ENCODE measurements at places on chromosomes 13 and 19. TPM values are rescaled to one million over a fixed set of nuclear protein-coding genes. Genes with fewer than 3 reads are reported as not detected.

The KLF5 gene
- total RNA-seq = 1.8 TPM

The BEST2 gene
- total RNA-seq = not detected

GRCh38 chr13:39900106-39900750 lies 244.8 kb downstream of the COG6 start:
- DNase-seq = no peak

GRCh38 chr19:53871454-53871853 lies 3.8 kb downstream of the MYADM start:
- peak; percentile 43 for DNase-seq

DNA sequence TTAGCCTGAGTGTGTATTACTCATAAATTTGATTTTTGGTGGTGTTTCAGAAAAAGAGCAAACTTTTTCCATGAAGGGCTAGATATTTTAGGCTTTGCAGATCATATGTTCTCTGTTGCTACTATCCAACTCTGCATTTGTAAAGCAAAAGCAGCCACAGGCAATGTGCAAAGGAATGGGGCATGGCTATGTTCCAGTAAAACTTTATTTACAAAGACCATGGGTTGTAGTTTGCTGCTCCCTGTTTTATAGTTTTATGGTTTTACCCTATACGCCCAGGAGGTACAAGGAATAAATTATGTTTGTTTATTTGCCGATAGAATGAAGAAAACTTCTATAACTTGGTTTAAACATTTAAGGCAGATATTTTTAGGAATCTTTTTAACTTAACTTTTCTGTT lies 23.6 kb downstream of the IFT88 start:
- no peak for DNase-seq

GRCh38 chr13:29943686-29944085 lies 93.3 kb upstream of the UBL3 start:
- no peak for DNase-seq

DNA sequence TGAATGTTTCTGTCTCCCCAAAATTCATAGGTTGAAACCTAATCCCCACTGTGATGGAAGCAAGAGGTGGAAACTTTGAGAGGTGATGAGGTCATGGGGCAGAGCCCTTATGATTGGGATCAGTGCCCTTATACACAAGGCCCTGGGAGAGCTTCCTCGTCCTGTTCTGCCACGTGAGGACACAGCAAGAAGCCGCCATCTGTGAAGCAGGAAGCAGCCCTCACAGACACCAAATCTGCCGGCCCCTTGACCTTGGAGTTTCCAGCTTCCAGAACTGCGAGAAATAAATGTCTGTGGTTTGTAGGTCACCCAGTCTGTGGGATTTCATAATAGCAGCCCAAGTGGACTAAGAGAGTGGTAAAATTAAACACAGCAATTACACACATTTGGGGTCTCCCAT lies 737.4 kb downstream of the UQCRFS1 start:
- DNase-seq = no peak

DNA sequence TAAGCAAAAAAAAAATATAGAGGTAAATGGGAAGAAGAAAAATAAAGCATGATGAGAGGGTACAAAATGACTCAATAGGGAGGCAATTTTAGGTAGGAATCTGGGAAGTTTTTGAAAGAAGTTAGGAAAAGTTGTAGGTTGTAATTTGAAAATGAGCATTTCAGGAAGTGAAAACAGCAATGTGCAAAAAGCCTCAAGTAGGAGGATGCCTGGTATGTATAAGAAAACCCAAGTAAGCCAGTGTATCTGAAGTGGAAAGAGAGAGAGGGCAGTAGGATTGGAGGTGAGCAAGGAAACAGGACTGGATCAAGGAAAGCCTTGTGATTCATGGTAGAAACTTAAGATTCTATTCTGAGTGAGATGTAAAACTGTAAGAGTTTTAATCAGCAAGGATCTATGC lies 121.6 kb upstream of the SPRY2 start:
- no peak for DNase-seq

DNA sequence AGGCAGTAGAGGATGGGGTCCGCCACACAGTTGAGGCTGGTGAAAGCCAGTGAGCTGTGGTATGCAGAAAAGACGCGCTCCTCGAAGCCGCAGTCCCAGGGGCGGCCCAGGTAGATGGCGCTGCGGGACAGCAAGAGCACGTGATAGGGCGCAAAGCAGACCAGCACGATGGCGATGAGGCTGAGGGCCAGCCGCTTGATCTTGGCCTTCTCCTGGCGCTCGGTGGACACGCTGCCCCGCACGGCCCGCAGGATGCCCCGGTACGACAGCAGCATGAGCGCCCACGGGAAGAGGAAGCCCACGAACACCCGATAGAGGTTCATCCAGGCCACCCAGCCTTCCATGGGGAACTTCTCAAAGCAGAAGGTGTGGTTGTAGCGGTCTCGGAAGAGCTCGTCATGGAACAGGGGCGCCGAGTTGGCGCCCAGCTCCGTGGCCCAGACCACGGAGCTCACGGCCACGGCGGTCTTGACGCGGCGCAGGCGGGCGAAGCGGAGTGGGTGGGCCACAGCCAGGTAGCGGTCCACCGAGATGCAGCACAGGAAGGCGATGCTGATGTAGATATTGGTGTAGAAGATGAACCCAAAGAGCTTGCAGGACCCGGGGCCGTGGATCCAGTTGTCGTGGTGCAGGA lies 6.5 kb upstream of the OPA3 start:
- no peak for DNase-seq

DNA sequence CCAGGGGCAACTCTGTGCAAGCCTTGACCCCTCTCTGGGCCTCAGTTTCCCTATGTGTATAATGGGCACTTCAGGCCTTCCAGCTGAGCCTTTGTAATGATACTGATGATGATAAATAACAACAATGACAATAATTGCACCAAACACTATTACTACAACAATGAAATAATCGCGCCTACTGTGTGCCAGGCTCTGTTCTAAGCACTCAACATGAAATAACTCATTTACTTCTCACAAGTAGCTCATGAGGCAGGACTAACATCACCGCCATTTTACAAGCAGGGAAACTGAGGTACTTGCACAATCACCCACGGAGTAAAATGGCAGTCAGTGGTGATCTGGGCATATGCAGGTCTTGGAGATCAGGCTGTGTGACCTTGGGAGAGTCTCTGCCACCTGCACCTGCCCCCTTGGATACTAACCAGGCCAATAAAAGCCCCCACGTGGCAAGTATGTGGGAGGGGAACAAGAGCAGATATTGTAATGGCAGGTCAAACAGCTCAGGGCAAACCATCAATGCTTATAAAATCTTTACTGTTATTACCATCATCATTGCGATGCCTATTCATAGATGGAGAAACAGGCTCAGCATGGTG lies 540 bp upstream of the ANGPTL8 start:
- DNase-seq = no peak

GRCh38 chr19:7831452-7831851 lies 1.4 kb downstream of the EVI5L start:
- DNase-seq = no peak

- DNase-seq = no peak
Measured at GRCh38 chr13:92530364-92530763, 696.2 kb upstream of the GPC6 start.

GRCh38 chr19:45121827-45122345 lies 28.9 kb downstream of the PPP1R37 start:
- DNase-seq = no peak

- DNase-seq = no peak
Measured at GRCh38 chr13:80562433-80563156, 221.7 kb upstream of the SPRY2 start.

DNA sequence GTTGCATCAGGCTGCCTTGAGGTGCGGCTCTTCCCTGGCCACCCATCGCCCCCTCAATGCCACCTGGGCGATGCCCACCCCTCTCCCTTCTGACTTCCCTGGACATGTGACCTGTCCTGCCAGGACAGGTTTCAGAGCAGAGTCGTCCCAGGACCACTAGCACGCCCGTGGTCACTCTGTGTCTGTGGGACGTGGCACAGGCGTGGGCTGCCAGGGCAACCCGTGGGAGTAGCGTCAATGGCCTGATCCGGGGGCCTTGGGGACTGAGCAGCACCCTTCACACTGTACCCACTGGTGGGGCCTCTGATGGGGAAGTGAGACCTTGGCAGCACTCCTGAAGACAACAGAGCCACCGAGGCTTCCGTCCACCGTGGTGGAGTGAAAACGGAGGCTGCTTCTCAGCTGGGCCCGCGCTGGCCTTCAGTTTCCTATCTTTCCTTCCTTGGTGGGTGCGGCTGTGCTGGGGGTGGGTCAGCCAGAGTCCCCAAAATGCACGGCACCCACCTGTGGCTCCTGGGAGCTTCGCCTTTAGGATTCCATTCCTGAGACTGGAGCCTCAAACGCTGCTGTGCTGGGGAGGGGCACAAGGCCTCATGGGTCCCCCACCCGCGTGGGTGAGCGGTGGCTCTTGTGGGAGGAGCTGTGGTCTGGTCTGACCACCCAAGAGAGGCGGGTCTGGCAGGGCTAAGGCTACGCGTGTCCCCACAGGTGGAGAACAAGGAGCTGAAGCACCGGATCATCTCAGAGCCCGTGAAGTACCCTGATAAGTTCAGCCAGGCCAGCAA lies 26.7 kb upstream of the TMEM255B start:
- DNase-seq = no peak

GRCh38 chr19:48487948-48488347 lies 18.8 kb downstream of the CYTH2 start:
- no peak for DNase-seq

Data from CD8-positive, alpha-beta memory T cell (primary cell).